Brain (organoid and tissue), 16 donors: ENCODE measurements at places on chromosomes 16 and 17.

GRCh38 chr17:71227841-71228240 is 893.0 kb upstream of the SOX9 start:
- DNase-seq: no peak

DNA sequence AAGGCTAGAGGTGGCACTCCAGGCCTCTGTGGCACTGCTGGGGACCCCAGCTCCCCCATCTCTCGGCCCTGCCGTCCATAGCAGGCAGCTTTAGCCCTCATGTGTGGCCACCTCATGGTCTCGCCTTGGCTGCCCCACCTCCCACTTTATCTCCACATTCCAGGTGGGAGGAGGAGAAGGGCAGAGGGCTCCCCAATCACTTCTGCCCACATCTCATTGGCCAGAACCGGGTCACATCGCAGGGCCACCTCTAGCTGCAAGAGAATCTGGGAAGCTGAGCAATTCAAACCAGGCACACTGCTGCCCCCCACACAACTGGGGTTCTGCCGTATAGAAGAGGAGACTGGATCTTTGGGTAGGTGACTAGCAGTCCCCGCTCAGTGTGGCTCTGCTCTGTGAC is 1.6 kb downstream of the DRC7 start:
- DNase-seq: no peak

GRCh38 chr16:24834459-24835335 is 11.1 kb upstream of the SLC5A11 start:
- no peak for DNase-seq

DNA sequence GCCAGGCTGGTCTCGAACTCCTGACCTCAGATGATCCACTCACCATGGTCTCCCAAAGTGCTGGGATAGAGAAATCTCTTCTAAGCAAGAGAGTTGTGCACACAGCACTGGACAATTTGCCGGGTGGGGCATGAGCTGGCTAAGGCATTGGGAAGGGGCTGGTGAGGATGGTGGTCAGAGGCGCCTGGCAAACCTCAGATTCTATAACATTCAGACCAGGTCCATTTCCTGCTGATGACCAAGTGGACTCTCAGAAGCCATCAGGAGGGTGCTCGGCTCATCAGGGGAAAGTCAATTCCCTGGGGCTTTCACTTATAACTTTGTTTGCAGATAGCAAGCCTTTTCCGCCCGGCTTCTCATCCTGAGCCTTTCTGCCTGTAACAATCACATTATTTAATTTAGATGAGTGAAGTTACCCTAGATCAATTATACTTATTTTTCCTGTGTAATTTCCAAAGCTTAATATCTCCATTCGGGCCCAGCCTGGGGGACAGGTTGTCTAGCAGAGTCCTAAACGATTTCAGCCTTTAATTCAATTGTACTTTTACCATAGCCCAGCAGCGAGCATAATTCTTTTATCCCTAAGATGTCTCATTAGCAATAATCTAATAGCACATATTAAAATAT is 15.0 kb upstream of the SLC6A2 start:
- no peak for DNase-seq

DNA sequence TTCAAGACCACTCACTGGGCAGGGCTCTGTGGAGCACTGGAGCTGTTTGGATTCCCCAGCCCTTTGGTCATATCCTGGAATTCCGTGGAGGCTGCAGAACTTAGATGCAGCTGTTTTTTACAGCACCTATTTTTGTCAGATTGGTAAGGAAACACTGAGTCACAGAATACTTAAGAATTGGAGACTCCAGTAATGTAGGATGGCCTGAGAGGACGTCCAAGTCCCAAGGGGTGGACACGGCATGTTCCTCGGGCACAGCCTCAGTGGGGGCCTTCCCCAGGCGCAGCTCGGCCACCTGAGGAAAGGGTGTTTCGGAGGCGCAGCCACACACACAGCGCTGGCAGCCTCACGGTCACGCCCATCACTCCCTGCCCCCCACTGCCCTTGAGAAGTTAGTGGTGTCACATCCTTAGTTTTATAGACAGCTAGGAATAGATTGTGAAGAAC is 14.8 kb downstream of the PLD6 start:
- DNase-seq: no peak

DNA sequence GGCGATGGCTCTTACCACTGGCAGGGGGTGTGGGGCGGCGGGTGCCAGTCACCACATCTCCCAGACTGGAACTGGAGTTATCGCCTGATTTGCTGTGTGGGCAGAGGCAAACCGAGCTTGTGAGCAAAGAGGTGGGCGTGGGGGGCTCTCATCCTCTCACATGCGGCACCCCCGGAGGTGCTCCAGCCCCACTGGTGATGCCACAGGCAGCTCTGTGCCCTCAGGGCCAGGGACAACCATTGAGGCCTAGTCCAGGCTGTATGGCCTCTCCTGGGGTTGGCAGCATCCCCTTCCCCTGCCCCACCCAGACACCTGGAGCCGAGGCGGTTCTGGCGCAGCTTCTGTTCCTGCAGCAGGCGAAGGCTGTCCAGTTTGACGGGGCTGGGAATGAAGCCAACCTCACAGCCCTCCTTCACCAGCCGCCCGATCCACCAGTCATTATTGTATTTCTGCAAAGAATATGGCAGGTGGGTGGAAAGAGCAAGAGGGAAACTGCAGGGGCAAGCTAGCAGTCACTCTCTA is 10.9 kb downstream of the CACNB1 start:
- DNase-seq: no peak

DNA sequence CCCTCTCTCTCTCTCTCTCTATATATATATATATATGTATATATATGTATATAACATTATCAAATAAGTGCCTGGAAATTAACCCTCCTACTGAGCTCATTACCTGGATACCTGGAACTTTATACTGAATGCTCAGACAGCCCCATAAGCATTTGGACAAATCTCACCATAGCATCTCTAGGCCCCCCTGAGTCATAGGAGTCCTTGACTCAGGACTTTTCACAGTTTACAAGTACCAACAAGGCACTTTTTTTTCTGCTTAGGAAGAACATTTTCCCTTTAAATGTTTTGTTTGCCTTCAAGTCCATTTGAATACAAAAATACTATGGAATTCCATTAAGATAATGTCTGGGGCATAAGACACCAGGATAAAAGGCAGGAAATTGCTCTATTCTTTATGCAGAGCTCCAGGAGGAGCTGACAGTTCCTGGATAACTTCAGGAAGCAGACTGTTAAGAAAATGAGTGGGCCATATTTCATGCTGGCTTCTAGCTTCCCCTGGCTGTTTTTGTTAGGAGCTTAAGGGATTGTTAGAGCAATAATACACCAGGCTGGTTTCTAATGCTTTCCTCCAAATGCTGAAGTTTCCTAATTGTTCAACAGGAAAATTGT is 171.7 kb upstream of the ASIC2 start:
- no peak for DNase-seq

DNA sequence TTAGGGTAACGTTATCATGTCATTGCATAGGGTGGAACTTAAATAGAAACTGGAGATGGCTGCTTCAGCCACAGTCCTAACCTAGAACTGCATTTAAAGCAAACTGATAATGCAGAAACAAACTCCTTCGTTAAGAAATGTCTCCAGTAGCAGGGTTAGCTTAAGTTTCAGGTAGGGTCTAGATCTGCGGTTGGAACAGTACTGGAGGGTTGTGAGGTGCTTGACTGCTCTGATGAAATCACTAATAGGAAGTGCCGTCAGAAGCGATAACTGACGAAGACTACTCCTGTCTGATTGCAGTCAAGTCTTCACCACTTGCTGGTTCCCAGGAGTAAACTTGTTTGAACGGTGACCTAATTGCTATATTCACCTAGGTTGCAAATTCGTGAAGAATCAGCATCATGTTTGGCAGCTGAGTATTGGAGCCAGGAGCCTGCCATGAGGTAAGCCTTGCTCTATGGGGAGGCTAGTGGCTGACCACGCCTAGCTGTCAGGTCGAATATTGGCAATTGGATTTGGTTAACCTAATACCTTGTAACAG is 24.5 kb downstream of the TRPV2 start:
- no peak for DNase-seq

GRCh38 chr16:55257966-55258613 is 65.9 kb upstream of the IRX6 start:
- peak; percentile 22 for DNase-seq
